ENCODE measurements at places on chromosomes 3 and 15.

- DNase-seq, result no peak
Measured at GRCh38 chr15:94677202-94677790, 445.9 kb downstream of the MCTP2 start.

DNA sequence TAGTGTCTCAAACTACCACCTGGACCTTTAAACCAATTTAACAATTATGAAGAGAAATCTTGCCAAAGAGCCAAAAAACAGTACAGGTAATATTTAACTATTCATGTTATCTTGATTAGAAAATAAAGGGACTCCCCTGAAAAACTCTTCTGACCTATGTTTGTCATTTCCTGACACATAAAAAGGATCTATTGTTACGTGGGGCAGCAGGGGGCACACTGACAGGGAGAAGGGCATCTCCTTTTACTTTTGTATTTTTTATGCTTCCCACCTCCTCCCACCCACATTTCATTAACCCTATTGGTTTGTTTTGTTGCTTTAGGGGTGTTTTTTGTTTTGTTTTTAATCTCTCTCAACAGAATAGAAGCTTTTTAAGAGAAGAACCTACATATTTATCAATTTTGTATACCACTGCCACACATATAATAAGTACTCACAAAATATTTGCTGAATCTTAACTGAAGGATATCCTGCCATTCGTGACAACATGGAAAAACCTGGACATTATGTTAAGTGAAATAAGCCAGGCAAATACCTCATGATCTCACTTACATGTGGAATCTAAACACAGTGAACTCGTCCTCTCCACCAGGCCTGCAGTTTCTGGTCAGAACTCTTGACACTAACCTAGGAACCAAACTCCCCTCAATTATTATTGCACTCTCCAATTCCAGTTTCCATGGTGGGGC is 17.7 kb downstream of the STAG1 start:
- DNase-seq, result no peak

DNA sequence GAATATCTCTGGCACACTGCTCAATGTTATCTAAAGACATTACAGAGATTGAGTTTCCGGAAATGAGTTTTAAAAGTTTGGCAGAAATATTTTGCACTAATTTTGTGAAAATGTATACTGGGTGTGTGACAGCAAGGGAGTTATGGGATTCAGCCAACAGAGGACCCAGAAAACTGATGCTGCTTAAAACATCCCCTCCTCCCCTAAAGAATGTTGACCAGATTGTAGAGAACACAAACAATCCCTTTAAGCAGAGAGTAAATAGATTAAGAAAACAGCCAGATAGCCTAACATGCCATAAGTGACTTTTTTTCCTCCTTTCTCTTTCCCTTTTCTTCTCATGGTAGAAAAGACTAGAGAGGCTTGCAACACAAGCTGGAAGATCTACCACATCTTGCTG is 928.0 kb upstream of the ALCAM start:
- DNase-seq, result no peak

- DNase-seq, result no peak
Measured at GRCh38 chr15:51579012-51579411, 43.6 kb downstream of the DMXL2 start.

GRCh38 chr3:126937533-126937932 is 45.4 kb upstream of the PLXNA1 start:
- DNase-seq, result no peak

DNA sequence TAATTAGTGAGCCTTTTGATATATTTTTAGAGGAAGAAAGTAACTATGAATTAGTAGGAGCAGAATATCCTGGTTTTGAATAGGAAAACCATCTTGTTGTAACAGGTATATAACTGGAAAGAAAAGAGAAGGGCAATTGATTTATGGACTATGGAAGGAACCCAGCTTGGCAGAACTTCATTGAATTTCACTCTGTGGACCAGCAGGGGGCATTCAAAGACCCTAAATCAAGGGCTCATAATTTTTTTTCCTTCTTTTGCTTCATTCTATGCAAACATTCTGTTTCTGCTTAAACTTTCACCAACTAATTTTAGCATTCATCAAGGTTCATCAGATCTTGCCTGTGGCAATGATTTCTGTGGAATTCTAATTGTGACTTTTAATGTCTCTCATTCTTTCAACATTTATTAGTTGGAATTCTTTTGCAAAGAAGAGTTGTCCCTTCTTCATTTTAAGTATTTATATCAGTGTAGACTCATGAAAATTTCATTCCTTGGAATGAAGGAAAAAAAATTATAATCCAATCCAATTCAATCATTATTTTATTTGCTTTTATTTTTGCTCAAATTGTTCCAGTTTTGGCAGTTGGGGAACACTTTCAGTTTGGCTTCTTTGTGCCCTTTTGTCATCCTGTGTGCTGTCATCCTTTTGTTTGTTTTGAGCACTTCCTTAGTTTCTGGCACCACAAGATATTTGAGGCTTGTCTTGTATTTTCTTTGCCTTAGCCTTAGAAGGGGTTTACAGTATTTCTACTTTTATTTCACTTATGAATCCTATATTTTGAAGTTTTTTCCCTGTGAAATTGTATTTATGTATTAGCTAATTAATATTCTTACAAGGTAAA is 30.4 kb downstream of the NXPE3 start:
- peak; percentile 15 for DNase-seq

DNA sequence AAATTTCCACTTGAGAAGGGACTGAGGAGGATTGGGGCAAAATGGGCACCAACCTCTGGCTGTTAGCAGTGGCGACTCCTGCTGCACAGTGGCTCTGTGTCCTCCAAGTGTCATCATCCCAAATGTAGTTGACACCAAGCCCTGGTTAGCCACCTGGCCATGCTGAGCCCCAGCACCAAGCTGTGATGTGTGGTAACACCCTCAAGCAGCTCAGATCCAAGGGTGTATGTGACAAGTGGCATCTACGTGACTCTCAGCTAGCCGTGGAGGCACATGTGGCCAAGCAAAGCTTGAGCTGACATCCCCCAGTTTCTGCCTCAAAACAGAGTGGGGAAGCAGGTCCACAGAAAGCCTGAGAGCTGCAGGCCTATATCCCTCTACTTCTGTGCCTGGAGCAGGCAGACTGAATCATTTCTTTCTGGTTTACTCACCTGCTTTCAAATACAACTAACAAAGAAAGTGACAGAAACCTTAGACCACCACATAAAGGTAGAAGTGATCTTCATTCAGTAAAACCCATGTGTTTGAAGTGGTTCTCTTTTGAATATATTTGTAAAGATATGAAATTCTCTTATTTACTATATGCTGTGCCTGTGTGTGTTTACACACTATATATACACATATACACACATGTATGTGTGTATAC is 40.0 kb downstream of the FOXP1 start:
- DNase-seq, result no peak

DNA sequence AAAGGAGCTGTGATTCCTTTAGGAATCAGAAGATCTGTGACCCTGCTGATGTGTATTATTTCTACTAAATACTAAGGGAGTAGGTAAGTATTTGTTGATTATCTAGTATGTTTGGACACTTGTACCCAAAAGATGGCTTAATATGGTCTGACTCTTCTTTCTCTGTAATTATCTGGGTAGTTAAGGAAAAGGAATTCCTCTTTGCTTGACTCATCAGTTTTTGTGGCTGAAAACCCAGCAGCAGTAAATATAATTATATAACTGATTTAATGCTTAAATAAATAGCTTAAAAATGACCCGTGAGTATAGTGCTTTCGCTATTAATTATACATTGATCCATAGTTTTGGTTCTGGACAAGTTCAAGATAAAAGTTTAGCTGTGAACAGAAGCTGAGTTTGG is 155.8 kb downstream of the LRTM1 start:
- DNase-seq, result no peak

DNA sequence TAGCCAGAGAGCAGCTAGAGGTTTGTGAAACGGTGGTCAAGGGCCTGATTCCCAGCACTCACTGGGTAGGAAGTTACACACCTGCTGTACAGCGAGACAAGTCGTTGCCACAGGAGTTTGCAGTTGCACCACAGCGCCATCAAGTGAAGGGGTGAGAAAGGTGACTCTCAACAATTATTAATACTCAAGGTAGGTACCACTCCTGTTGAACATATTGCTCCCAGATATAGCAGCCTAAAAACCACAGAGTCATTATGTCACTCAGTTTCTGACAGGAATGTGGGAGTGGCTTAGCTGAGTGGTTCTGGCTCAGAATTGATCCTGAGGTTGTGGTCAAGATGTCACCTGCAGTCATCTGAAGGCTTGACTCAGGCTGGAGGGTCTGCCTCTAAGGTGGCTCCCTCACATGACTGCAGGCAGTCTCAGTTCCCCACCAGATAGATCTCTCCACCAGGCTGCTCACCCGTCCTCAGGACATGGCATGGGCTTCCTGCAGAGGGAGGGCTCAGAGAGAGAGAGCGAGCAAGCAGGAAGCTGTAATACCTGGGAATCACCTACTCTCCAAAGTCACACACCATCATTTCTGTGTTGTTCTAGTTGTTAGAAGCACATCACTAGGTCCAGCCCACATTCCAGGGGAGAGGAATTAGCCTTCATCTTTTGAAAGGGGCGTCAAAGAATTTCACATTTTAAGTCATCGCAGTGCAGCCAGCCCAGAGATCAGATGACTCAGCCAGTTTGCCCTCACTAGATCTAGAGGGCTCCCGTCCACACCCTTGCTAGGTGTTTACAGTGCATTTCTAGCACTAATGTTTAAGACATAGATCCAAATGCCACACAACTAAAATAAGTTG is 17.0 kb upstream of the ANO10 start:
- DNase-seq, result peak; percentile 32

- DNase-seq, result no peak
Measured at GRCh38 chr3:154364849-154365248, 40.6 kb upstream of the DHX36 start.

- DNase-seq, result no peak
Measured at GRCh38 chr15:76575679-76576078, 239.1 kb downstream of the ISL2 start.

DNA sequence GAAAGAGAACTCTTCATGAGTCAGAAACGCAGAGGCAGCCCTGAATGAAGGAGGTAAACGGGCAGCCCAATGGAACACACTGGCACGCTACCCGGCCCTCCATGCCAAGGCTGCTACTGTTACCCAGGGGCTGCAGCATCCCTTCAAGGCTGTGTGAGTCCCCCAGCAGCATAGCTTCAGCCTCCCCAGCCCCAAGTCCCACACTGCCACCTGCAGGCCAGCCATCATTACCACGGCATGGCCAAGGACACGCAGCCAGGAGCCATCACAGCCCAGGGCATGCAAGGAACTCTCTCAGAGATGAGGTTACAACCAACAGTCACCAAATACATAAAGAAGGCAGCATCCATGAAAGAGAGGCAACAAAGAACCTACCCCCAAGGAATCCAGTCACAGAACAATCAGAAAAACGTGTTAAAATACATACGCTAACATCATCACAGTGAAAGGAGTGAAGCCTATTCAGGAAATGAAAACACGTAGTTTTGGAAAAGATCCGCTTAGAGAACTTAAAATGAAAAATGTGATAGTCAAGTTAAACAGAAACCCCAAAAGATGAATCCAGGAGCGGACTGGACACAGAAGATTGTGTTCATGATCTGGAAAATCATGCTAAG is 22.4 kb downstream of the PLA2G4F start:
- peak; percentile 58 for DNase-seq

DNA sequence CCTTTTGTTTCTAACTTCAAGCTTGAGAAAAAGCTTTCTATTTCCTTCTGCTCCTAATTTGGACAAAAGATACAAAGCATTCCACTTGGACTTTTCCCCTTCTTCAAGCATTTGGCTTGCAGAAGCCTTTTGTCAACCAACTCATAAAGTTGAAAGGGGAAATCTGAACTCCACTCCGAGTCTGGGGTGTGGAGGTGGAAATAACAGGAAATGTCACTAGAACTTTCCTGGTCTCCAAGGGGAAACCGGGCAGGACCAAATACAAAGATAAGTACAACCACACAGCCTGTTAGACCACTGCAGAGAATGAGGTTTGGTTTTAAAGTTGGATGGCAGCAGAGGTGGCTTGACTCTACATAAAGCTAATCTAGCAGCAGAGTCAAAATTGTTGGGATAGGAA is 4.2 kb upstream of the C3orf80 start:
- no peak for DNase-seq

DNA sequence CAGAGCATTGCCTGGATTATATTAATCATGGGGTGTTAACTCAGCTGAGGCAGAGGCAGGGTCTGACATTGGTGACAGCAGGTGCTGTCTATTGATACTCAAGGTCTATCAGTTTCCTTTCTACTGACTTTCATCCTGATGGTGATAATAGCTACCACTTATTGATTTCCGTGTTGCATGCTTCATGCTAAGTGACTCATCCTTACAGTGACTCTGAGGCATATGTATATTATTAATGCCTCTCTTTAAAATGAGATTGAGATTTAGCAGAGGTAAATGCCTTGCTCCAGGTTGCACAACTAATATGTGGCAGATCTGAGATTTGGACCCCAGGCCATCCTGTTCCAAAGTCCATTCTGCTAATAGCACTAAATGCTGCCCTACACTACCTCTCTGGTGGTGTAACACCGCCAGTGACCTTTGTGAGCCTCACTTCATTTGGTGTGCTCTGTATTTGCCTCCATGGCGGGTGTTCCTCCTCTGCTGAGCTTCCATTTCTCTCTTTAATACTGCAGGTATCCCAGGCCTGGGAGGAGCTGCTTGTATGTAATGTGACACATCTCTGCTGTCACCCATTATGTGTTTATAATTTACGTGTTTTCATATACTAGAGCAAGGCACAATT is 50.4 kb downstream of the GPR171 start:
- no peak for DNase-seq

DNA sequence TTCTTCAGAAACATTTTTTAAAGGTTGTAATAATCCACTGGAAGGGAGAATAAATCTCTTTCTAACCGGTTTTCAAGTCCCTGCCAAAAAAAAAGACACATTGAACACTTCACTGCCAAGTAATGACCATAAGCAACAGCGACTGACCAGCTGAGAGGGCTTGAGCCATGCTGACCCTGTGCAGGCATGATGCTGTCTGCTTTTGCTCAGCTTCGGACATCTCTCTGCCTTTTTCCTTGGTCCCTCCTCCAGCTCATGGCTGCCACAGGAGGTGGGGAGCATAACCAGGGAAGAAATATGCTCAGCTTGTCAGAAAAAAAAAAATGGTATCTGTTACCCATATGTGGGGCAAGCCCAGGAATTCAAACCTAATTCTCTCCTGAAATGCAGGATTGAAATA is 1.5 kb downstream of the IGSF10 start:
- DNase-seq, result no peak

DNA sequence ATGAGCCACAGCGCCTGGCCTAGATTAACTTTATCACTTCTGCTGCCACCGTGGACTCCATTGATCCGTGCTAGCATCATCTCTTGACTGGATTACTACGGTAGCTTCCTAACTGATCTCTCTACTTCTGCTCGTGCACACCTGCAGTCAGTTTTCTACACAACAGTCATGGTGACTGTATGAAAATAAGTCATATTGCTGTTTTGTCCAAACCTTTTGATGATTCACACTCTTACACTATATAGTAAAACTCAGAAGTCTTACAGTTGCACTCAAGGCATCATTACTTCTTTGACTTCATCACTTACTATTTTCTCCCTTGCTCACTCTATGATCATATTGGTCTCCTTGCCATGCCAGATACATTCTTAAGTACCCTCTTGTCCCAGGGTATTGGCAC is 10.1 kb downstream of the PDCD6IP start:
- DNase-seq, result no peak
